ENCODE measurements at places on chromosomes 2 and 18.
A peak's percentile ranks its signal among the peaks of the same experiment; 100 is the strongest.

DNA sequence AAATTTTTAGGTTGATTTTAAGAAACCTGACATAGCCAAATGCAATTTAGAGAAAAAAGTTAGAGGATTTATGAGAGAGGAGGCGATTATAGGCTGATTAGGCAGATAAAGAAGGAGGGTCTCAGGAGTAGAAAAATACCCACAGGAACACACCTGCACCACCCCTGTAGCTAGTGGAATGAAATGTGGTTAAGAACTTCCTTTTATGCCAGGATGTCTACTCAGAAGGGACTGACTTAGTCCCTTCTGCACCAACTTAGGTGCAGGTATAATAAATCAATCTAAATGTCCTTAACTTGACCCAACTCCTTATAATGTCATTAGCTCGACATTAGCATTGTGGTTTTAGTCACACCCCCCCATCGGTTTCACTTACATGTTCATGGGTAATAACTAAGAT is 1274.5 kb upstream of the TMEFF2 start:
- no peak for DNase-seq

GRCh38 chr2:1601471-1602277 is 142.6 kb downstream of the PXDN start:
- no peak for DNase-seq

DNA sequence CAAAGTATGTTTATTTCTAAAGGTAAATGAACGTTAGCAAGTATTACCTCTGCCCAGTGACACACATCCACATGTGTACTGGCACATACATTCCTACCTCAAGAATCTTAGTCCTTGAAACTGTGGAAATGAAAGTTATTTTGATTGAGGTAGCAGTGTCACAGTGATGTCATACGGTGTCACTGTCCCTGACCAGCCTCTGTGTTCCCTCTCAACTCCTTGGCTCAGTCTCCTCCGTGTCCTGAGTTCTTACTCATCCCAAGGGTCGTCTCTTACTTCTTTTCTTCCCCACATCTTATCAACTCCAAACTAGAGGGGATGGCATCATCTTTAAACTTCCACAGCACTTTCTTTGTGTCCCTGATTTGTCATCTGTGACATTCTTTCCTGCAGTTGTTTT is 3.3 kb downstream of the NCK2 start:
- DNase-seq: no peak

DNA sequence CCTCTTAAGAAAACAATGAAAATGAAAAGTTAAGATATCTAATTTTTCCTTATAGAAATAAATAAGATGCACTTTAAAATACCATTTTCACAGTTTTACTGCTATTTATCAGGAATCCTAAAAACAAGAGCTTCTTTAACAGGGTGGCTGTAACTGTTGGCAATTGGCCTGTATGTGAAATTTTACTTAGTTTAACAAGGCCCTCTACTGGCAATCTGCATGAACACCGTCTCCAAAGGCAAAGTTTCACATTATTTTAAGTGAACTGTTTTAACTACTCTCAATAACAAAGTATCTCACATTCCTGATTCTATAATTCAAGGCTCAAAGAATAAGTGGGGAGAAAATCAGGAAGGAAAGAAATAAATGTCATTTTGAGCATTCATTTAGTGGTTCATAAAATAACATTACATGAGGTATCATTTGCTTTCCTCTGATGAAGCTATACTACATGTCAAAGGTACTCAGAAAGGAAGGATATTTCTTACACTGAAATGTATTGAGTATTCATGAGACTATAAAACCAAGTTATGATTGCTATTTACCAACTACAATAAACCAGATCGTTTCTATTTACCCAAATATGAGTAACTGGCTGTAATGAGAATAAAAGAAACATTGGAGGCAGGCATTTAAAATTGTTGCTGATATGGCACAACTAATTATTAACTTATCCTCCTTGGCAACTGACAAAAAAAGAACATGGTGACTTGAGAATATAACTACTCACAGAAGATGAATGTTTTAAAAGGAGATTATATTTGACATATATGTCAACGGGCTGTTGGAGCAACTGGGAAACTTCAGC is 7.0 kb downstream of the NCKAP5 start:
- peak; percentile 87 for DNase-seq

GRCh38 chr2:137947728-137948336 is 16.4 kb upstream of the HNMT start:
- DNase-seq: peak; percentile 80

GRCh38 chr18:59272891-59273758 is at the start of gene RAX:
TSS of gene RAX (minus strand) at chr18:59273454. CDS start at chr18:59273206, 248 bp downstream.
- peak; percentile 9 for DNase-seq

- DNase-seq: peak; percentile 96
Observed at GRCh38 chr2:128536925-128537620, 218.4 kb upstream of the HS6ST1 start.

DNA sequence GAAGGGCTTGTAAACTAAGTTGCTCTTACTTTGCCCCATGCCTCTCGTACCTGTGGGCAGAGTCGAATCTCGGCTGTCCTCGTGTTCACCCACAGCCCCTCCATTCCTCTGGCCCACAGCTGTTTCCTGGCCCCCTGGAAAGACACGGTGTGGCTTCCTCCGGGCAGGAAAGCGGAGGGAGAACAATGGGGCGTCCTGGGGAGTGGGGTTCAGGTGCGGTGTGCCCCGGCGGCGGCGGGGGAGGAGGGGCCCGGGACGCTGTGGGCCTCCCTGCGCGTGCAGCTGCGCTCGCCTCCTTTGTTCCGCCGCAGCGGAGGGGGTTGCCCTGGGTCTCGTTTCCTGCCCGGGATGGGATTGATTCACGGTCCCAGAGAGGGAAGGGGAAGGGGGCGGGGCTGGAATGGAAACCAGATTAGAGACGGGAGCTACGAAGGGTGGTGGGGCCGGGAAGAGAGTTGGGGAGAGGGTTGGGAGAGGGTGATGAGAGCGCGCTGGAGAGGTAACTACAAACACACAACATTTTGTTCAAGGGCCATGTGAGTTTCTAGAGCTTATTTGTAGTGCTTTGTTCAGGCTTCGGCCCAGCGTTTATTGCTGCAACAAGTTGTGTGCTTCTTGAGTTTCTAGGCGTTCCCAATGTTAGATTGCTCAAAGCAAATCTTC is 796 bp downstream of the MYO1B start:
- peak; percentile 59 for DNase-seq

- no peak for DNase-seq
Observed at GRCh38 chr2:147365622-147366021, 479.2 kb upstream of the ACVR2A start.

GRCh38 chr2:52017646-52018235 is 985.8 kb upstream of the NRXN1 start:
- DNase-seq: no peak

GRCh38 chr2:21233194-21233593 is 109.4 kb downstream of the TDRD15 start:
- no peak for DNase-seq

DNA sequence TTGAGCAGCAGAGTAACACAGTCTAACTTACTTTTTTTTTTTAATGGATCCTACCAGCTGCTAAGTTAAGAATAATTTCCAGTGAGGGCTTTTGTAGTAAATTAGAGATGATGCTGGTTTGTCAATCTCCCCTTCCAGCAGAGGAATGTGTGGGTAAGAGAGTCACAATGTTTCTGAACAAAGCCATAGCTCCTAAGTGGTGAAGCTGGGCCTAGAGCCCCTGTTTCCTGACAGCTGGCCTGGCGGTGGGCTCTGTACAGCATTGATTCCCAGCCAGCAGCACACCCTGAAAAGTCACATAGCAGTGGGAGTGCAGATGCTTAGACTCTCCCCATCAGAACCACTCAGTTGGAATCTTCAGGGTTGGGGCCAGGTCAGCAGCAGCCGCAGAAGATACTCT is 24.4 kb downstream of the CAPG start:
- DNase-seq: no peak

GRCh38 chr2:105556366-105556765 is 157.5 kb upstream of the FHL2 start:
- DNase-seq: no peak

GRCh38 chr2:38436227-38436664 is 59.2 kb upstream of the ATL2 start:
- no peak for DNase-seq

DNA sequence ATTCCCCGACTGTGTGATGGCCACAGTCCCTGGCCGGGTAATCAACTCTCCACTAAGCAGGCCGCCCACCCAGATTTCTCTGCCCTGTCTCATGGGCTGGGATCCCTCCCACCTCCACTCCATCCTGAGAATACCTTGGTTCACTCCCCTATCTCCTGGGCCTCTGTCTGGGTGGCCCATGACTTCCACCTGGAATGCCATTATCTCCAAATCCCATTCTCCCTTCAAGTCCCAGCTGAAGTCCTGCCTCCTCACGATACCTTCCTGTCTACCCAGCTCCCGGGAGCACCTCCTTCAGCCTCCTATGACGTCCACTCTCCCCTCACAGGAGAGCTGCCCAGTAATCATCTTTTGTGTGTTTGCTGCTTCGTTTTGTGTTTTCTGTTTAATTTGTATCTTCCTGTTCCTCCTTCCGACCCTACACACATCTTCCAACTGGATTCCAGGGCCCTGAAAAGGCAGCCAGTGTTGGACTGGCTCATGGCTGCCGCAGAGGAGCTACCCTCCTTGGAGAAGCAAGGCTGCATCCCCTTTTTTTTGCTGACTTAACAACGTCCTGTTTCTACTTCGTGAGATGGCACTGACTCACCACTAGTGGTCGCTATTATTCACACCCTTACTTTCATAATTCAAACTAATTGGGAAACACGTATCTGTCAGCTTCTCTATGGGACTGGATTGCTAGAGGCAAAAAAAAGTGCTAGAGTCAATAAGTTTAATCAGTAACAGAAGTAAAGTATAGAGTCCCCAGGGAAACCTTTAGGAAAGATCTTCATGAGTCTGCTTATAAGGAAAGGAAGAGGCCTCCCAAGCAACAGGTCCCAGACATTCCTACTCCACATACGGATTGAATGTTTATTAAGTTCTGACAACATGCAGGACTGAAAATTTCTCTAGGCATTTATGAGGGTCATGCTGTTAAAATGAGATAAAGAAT is 171.9 kb upstream of the GATA6 start:
- peak; percentile 43 for DNase-seq

GRCh38 chr2:161847910-161848309 is 223.7 kb downstream of the SLC4A10 start:
- no peak for DNase-seq

DNA sequence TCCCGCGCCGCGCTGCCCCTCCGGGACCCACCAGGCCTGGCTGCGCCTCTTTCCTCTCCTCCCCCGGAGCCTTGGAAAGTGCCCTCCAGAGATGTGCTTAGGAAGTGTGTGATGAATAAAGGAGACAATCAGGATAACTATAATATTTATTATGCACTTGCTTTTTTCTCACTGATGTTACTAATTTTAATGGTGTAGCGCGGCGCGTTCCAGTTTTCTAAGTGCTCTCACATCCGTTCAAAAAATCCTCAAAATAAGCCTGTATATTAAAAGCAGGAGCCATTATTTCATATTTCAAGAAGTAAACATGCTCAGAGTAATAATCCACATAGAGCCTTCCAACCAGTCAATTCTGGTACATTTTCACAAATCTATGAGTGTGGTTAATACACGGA is 941 bp upstream of the MPPE1 start:
- peak; percentile 44 for DNase-seq

- no peak for DNase-seq
Observed at GRCh38 chr2:232299927-232300674, 78.5 kb upstream of the ALPP start.

GRCh38 chr2:156537141-156537540 is 101.0 kb downstream of the GPD2 start:
- peak; percentile 54 for DNase-seq

DNA sequence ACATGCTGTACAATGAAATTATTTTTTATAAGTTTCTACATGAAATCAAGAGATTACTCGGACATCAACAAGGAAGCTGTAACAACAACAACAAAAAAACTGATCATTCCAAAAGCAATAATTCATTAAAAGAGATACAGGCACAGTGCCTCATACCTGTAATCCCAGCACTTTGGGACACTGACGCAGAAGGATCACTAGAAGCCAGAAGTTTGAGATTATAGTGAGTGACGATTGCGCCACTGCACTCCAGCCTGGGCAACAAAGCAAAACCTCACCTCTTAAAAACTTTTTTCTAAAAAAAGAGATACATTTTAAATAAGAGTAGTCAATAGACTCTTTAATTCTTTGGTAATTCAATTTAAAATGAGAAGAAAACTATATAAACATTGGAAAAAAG is 364.3 kb downstream of the TNS1 start:
- DNase-seq: no peak

- DNase-seq: no peak
Observed at GRCh38 chr2:188466761-188467160, 175.1 kb downstream of the GULP1 start.

- DNase-seq: no peak
Observed at GRCh38 chr2:51291762-51292551, 260.0 kb upstream of the NRXN1 start.

DNA sequence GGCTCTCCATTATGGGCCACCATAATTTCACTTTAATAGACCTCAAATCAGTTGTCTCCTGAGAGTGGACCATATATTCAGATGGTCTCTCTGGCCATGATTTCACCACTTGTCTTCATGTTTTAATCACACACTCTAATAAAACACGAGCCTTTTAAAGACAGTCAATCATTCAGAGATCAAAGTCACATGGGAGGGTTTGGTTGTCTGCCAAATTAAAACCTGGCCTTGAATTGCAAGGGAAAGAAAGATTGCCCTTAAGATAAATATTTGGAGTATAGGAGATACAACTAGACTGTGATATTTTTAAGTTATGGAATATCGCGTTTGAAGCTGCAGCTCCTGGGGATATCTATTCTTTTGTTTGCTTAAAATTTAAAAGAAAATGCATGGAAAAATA is 377.8 kb upstream of the DDX18 start:
- no peak for DNase-seq

- DNase-seq: no peak
Observed at GRCh38 chr2:239081622-239082021, 233.7 kb downstream of the TWIST2 start.

DNA sequence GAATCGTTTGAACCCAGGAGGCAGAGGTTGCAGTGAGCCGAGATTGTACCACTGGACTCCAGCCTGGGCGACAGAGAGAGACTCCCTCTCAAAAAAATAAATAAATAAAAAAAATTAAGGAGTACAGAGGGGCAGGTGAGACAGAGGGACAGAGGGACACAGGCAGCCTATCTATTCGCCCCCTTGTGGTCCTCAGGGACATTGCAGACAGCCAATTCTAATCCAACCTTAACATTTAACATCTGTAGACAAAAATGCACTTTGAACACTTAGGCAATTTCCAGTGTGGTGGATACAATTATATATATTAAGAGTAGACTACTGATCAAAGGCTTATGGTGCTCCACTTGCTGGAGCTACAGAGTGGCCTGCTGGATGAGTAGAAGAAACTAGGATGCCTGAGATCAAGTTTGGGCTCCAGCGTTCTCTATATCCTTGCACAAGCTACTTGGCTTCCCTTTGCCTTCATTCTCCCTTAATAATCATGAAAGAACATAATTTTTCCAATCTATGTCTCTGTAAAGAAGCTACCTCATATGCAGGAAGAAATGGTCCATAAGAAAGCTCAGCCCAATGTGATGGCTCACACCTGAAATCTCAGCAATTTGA is 8.2 kb upstream of the SMARCAL1 start:
- peak; percentile 37 for DNase-seq

DNA sequence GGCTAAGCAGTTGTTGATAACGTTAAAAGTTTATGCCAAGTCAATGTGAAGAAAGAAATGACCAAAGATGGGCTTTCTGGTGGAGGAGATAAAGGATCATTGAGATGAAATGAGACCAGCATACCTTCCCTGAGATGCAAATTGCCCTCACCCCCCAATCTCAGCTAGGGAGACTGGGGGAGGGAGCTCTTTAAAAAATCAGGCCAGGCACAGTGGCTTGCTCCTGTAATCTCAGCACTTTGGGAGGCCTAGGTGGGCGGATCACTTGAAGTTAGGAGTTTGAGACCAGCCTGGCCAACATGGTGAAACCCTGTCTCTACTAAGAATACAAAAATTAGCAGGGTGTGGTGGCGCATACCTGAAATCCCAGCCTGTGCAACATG is 30.9 kb upstream of the KCMF1 start:
- DNase-seq: no peak

Measured in iris pigment epithelial cell (primary cell).